ENCODE measurements at places on chromosomes 4 and X.

DNA sequence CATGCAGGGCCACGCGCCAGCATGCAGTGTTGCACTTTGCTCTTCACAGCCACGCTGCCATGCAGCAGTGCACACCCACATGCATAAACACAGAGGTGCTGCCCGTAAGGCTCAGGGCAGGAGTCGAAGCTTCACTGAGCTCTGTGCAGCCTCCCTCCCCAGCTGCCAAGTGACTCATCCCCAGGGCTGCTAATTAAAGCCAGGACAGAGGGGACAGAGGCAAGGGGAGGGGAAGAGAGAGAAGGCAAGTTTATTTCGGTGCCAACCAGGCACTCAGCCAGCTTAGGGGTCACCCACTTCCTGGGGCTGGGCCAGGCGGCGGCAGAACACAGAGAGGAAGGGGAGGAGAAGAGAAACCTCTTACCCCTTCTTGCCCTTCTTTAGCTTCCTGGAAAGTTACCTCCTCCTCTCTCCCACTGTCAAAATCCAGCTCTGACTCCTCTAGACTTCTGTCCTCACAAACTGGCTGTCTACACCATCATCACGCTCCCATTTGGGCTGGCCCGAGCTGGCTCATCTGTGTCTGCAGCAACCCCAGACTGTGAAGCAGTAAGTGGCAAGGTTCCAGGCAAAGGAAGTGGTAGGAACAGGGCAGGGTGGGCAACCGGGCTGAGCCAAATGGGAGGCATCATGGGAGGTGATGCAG, 6.2 kb upstream of the IQSEC2 start:
- DNase-seq = peak; percentile 75

GRCh38 chr4:141002323-141002805, 130.9 kb downstream of the RNF150 start:
- peak; percentile 23 for DNase-seq

- peak; percentile 83 for DNase-seq
Observed at GRCh38 chr4:153486281-153487151, 20.4 kb downstream of the TMEM131L start.

DNA sequence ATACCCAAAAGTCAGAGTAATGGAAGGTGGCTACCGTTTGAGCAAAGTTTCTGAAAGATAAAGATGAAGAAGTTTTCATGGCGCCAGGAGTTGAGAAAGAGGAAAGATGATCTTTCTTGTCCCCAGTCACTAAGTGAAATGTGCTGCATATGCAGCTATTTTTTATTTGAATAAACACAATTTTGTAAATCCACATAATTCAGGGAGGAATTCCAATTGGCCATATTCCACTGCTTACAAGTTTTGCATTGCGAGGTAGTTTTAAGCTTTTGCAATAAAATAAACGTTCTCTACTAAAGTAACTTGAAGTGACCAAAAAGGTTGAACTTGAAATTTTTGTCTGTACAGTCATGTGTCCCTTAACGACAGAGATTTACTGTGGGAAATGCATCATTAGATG, 139.3 kb upstream of the VCX2 start:
- no peak for DNase-seq

DNA sequence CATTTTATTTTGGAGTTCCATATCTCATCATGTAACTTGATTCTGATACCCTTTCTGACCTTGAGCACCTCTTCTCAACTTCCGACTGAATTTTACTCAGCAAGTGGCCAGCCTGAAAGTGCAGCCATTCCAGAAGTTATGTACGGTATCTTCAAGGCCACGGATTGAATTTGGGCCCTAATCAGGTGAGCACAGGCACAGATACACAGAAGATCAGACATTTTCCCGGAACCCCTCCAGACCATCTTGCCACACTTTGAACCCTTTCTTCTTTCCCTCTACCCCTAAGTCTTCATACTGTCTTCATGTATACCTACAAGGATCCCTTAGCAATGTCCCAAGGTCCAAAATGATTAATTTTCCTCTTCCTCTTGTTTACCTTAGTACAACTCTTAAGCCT, 108.2 kb downstream of the FNIP2 start:
- DNase-seq = no peak

DNA sequence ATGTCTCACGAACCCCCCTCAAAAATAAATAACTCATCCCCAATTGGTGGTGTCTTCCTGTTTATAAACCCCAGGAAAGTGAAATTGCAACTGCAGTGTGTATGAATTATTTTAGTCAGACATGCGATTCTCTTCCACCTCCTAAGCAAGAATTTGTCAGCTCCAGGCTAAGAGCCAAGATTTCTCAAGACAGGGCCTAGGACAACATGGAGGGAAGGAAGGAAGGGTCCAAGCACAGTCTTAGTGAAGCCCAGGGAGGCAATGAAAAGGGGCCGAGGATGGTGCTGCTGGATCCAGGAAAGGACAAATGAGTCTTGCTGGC, 20.0 kb downstream of the SH3KBP1 start:
- peak; percentile 39 for DNase-seq

- peak; percentile 63 for DNase-seq
Observed at GRCh38 chr4:37908488-37909331, 17.8 kb downstream of the TBC1D1 start.

- DNase-seq = no peak
Observed at GRCh38 chr4:161581262-161582230, 582.3 kb downstream of the FSTL5 start.

DNA sequence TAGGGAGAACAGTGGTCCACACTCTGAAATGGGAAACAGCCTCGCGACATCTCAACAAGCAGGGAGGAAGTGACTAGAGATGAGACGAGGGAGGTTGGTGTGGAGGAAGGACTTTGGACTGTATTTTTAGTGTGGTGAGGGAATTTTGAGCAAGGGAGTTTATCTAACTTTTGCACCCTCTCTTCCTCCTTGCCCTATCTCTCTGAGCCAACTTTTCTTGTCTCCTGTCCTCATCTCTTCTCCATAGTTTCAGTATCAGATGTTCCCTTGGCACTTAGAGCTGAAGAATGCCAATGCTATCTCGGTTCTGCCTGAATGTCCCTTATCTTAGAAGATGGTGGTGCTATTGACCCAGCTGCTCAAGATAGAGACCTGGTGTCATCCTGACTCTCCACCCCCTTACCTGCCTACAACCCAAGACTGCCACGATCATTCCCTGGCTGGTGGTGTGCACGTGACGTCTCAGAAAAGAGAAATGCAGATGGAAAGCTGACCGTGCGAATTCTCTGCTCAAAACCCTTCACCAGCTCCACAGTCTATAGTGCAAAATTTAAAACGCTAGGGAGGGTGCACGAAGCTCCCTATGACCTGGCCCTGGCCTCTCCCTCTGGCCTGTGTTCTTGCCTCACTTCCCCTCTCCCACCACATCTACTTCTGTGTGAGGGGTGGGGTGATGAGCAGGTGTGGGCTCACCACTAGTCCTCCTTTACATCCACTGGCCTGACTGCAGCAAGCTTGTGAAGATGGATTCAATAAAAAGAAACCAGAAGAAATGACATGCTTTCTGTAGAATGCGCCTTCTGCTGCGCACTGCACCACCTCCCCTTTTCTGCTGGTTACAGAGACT, 20.9 kb downstream of the MPP1 start:
- no peak for DNase-seq

- DNase-seq = no peak
Observed at GRCh38 chr4:129113919-129114318, 18.0 kb downstream of the C4orf33 start.

DNA sequence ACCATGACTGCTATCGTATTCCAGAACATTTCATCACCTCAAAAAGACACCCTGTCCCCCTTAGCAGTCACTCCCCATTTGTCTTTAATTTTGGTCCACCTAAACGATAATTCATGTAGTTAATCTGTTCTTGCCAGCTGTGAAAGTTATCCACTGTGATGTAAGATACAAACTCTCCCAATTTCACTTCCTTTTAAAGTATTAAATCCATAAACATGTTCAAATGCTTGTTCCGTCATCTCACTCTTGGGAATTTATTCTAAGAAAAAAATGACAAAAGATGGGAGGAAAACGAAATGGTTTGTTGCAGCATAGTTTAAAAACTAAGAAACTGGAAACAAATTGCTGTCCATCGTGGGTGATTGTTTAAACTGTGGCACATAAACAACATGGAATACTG, 53.7 kb upstream of the IRF2 start:
- no peak for DNase-seq

GRCh38 chrX:150438165-150438564, 75.0 kb downstream of the MAMLD1 start:
- no peak for DNase-seq

DNA sequence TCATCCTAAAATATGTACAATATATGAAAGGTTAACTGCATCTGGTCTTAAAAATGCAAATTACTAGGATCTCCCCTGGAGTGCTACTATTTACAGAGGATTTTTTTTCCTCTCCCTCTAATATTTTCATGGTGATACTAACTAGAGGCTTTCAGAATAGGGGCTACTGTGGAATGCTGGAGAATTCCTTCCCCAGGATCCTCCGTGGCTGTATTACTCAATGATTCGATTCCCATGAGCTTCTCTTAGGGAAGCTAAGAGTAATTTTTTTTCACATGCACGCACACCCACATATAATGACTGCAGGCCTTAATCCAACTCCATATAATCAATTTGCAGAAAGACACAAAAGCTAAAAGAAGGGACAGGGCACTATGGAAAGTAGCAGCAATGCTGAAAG, 184.7 kb downstream of the ARHGAP6 start:
- no peak for DNase-seq

DNA sequence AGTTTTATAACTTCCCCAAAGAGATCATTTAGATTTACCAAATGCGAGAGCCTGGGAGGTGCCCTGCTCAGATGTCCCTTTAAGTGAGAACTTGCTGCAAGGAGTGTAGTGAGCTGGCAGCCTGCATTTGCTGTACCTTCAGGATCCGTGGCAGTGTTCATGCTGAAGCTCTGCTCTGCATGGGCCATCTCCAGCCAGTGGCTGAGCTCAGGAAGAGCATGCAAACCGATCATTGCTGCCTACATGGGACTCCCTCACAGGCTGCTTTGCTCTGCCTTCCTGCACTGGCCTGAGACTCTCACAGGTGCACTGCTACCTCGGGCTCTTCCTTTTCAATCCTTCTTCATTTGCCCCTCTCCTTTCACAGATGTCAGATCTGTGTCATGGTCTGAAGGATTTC, 152.0 kb upstream of the SFRP2 start:
- DNase-seq = no peak

- no peak for DNase-seq
Observed at GRCh38 chr4:15837591-15837990, 59.5 kb downstream of the CD38 start.

Data from EL (cell line).